ENCODE measurements at places on chromosomes 3 and 15.

DNA sequence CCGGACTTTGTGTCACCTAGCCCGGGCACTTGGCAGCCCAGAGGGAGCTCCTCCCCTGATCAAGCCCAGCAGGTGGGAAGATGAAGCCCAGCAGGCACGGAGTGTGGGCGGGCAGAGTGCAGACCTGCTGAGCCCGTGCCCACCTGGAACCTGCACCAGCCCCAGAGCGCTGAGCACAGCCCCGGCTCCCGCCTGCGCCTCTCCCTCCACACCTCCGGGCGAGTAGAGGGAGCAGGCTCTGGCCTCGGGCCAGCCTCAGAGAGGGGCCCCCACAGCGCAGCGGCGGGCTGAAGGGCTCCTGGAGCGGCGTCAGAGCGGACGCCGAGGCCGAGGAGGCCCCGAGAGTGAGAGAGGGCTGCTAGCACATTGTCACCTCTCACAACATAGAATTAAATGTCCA is 257.7 kb downstream of the VGLL3 start:
- no peak for DNase-seq
- H3K4me1 ChIP-seq, result no peaks in the 10 kb centered on the region
- no peaks in the 10 kb centered on the region for H3K27me3 ChIP-seq
- no peak overlapping the region for H3K4me3 ChIP-seq
- no peaks in the 10 kb centered on the region for H3K36me3 ChIP-seq

GRCh38 chr3:151037746-151038477 is 47.6 kb upstream of the MED12L start:
- no peak overlapping the region for H3K27ac ChIP-seq
- H3K36me3 ChIP-seq, result no peaks in the 10 kb centered on the region
- peak overlapping the region; percentile 8 for H3K4me3 ChIP-seq

DNA sequence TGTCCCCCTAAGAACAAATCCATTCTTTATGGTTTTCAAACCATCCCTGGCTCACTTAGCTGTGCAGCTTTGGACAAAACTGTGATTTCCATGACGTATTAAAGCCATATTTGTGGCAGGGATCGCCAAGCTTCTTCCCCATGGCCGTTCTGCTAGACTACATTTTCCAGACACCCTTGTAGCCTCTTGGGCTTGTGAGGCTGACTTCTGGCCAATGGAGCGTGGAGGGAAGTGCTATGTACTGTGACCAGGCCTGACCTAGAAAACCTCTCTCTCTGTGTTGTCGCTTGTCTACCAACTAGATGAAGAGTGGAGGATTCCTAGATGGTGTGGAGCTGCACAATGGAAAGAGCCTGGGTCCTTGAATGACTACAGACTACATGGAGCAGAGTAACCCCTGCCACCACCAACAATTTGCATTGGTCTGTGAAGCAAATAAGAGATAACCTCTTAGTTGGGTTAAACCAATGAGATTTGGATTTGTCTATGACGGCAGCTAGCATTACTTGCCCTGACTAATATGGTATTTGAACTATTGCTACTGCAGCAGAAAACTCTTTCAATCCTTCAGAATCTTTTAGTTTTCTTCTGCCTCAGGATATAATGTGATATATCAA is 22.1 kb upstream of the MGLL start:
- DNase-seq, result no peak
- no peaks in the 10 kb centered on the region for H3K4me1 ChIP-seq
- no peaks in the 10 kb centered on the region for H3K36me3 ChIP-seq
- no peak overlapping the region for H3K4me3 ChIP-seq

DNA sequence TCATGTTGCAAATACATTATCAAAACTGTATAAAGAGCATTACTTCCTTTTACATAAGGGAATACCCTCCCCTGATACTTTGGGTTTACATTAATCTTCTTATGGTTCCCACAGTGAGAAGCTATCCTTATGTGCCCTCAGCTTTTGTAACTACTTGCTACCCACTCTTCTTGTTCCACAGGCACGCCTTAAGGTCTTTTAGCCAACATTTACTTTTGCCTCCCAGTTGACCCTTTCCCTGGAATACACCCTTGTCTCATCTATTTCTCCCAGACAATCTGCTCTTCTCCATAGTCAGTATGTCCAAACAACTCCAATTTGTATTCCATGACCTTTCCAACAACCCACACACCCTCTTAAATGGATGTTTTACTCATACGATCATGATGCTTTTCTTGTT is 116.8 kb upstream of the COL8A1 start:
- H3K27ac ChIP-seq, result no peak overlapping the region
- no peak overlapping the region for H3K4me3 ChIP-seq
- no peaks in the 10 kb centered on the region for H3K4me1 ChIP-seq
- H3K36me3 ChIP-seq, result no peaks in the 10 kb centered on the region

DNA sequence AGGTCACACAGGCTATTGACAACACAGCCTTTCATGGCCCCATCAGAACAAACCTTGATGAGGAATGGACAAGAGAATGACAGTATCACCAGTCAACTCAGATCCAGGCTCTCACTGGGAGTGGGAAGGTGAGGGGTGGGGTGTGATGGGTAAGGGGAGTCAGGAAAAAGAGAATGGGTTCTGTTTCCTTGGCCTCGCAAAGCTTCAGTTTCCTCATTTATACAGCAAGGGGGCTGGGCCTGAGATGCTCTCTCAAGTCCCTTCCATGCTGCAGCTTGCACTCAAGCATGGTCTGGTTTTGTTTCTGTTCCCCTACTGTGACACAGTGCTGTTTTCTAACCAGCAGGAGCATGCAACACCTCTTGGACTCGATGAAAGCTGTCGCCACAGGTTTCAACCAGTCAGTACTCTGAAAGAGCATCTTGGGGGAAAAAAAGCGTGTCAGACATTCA is 65.7 kb upstream of the IL12A start:
- H3K27me3 ChIP-seq, result no peaks in the 10 kb centered on the region
- no peak overlapping the region for H3K4me3 ChIP-seq
- no peak for DNase-seq
- no peaks in the 10 kb centered on the region for H3K36me3 ChIP-seq
- peaks cover 14% of the 10 kb centered on the region for H3K4me1 ChIP-seq

DNA sequence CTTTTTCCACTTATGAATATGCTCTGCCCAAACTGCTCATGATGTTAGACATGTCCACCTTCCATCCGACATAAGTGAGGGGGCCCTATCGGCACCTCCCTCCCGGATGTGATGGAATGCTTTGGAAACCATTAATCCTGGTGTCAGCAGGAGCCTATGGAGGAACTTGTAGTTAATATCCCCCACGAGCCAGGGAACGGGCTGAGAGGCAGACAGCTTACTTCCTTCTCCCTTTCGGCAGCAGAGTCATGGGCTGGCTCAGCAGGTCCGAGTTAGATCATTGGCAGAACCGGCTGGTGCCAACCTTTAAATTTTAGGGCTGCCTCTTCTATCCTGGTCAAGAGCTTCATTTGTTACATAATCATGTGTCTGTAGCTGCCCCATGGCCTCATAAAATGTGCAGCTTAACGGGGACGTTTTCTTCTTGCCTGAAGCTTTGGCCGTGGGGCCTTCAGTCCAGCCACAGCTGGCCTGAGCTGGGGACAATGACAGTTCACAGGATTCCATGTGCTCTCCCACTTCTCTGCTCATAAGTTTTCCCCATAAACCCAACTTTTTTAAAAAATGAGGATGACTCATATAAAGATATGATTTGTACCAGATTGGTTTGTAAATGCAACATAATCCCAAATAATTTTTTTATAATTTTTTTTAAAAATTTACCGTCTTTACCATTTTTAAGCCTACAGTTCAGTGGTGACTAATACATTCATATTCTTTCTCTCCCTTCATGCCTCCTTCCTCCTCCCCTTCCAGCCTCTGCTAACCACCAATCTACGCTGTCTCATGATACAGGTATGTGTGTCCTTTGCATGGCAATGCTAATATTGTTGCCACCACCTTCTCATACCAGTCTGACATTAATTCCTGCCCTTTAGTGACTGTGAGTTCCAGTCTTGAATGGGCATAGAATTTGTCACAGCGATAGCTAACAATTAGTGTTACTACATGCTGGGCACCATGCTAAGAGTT is 62.2 kb upstream of the RGMA start:
- no peak for DNase-seq
- no peaks in the 10 kb centered on the region for H3K4me1 ChIP-seq
- H3K4me3 ChIP-seq, result no peak overlapping the region
- H3K27me3 ChIP-seq, result no peaks in the 10 kb centered on the region

DNA sequence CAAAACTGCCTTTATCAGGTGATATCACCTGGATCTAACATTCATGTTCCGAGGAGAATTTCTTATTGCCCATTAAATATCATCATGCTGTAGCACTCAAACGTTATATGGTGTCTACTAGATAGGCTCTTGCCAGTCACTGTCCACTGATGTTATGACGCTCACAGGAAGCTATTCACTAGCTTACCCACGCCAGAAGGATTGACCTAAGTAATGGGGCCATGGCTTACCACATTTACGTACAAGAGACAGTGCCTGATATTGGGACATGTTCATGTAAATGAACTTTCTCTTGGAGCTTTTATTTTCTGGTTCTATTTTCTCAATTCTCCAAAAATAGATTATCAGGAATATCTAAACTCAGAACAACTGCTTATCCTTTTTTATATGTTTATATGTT is 91.7 kb upstream of the NAALADL2 start:
- H3K36me3 ChIP-seq, result no peaks in the 10 kb centered on the region
- H3K27me3 ChIP-seq, result no peaks in the 10 kb centered on the region
- no peak overlapping the region for H3K27ac ChIP-seq
- H3K4me1 ChIP-seq, result no peaks in the 10 kb centered on the region
- no peak overlapping the region for H3K4me3 ChIP-seq
- no peak for DNase-seq

- no peak overlapping the region for H3K27ac ChIP-seq
- peaks cover 7% of the 10 kb centered on the region for H3K36me3 ChIP-seq
- no peak overlapping the region for H3K4me3 ChIP-seq
- no peaks in the 10 kb centered on the region for H3K4me1 ChIP-seq
- no peaks in the 10 kb centered on the region for H3K27me3 ChIP-seq
These were observed 10.3 kb downstream of the RPS17 start for GRCh38 chr15:82530006-82530405.

- H3K36me3 ChIP-seq, result no peaks in the 10 kb centered on the region
- no peaks in the 10 kb centered on the region for H3K27me3 ChIP-seq
- no peak overlapping the region for H3K27ac ChIP-seq
- H3K4me1 ChIP-seq, result no peaks in the 10 kb centered on the region
- H3K4me3 ChIP-seq, result no peak overlapping the region
These were observed 187.7 kb downstream of the ATP10A start for GRCh38 chr15:25675396-25675795.

GRCh38 chr3:13475871-13476590 is 4.1 kb upstream of the HDAC11 start:
- no peak for DNase-seq
- H3K27ac ChIP-seq, result no peak overlapping the region
- H3K27me3 ChIP-seq, result no peaks in the 10 kb centered on the region
- peaks cover 29% of the 10 kb centered on the region for H3K4me1 ChIP-seq
- no peaks in the 10 kb centered on the region for H3K36me3 ChIP-seq
- no peak overlapping the region for H3K4me3 ChIP-seq

- no peaks in the 10 kb centered on the region for H3K36me3 ChIP-seq
- no peaks in the 10 kb centered on the region for H3K27me3 ChIP-seq
- DNase-seq, result no peak
These were observed 166.4 kb downstream of the SUCNR1 start for GRCh38 chr3:152039887-152040286.

DNA sequence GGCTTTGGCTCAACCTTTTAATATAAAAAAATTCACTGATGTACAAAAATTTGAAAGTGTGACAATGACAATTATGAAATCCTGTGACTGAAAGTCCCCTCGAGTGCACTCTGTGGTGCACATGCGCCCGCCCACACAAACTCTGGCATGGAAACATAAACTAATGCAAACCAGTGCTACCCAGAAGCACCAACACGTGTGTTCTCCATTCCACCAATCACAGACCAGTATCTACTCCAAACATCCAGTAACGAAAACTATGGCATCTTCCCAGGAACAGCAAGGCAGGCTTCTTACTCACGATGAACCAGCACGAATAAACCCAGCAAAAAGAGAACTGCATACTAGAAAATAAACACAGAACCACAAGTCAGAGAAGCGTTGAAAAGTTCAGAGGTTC is 11.7 kb upstream of the NMB start:
- H3K4me1 ChIP-seq, result no peaks in the 10 kb centered on the region
- no peak overlapping the region for H3K27ac ChIP-seq
- no peaks in the 10 kb centered on the region for H3K27me3 ChIP-seq
- no peak for DNase-seq
- peaks cover 35% of the 10 kb centered on the region for H3K36me3 ChIP-seq

GRCh38 chr3:42036483-42036823 is 54.7 kb upstream of the TRAK1 start:
- DNase-seq, result no peak
- no peak overlapping the region for H3K27ac ChIP-seq
- no peaks in the 10 kb centered on the region for H3K27me3 ChIP-seq
- H3K36me3 ChIP-seq, result no peaks in the 10 kb centered on the region
- peaks cover 39% of the 10 kb centered on the region for H3K4me1 ChIP-seq

DNA sequence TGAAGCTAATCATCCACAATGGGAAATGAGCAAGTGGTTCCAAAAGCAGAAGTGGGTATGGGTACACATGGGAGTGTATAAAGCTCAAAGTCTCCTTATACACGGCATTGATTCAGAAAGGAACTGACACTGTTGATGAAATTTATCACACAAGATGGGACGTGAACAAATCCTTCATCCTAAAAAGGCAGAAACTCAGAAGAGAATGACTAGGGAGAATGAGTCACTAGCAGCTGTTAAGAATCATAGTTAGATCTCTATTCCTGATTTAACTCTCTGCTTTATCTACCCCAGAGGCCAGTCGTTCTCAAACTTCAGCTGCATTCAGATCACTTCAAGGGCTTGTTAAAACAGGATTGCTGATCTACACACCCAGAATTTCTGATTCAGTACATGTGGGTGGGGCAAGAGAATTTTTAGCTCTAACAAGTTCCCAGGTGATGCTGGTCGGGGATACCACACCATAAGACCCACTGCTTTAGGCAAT is 97.7 kb upstream of the PHLDB2 start:
- H3K27me3 ChIP-seq, result no peaks in the 10 kb centered on the region
- H3K4me1 ChIP-seq, result peaks cover 27% of the 10 kb centered on the region
- no peak for DNase-seq
- H3K27ac ChIP-seq, result peak overlapping the region; percentile 27

GRCh38 chr15:72516777-72517176 is 42.6 kb downstream of the ARIH1 start:
- no peaks in the 10 kb centered on the region for H3K36me3 ChIP-seq
- H3K4me1 ChIP-seq, result no peaks in the 10 kb centered on the region
- DNase-seq, result no peak

- H3K4me1 ChIP-seq, result no peaks in the 10 kb centered on the region
- no peaks in the 10 kb centered on the region for H3K36me3 ChIP-seq
- DNase-seq, result no peak
- peaks cover 6% of the 10 kb centered on the region for H3K27me3 ChIP-seq
These were observed 36.7 kb downstream of the ZIC4 start for GRCh38 chr3:147369661-147370123.

DNA sequence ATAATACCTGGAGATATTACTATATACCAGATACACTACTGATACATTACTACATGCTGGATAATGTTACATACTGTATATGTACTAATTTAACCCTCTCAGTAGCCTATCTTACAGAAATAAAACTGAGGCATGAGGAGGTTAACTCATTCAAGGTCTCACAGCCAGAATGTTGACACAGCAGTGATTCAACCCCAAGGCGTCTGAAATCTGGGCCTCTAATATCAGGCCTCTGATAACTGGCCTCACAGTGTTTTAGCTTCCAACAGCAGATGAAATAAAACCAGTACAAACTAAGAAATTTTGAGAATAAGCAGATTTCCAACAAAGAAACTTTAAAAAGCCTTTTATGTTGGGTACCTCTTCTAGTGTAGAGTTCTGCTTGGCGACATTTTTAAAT is 23.4 kb downstream of the DZIP1L start:
- no peaks in the 10 kb centered on the region for H3K36me3 ChIP-seq
- H3K27me3 ChIP-seq, result no peaks in the 10 kb centered on the region
- DNase-seq, result no peak
- no peak overlapping the region for H3K27ac ChIP-seq

All from HCT116 (cell line).